ENCODE measurements at places on chromosomes 1 and 21.
A peak's percentile ranks its signal among the peaks of the same experiment; 100 is the strongest.

DNA sequence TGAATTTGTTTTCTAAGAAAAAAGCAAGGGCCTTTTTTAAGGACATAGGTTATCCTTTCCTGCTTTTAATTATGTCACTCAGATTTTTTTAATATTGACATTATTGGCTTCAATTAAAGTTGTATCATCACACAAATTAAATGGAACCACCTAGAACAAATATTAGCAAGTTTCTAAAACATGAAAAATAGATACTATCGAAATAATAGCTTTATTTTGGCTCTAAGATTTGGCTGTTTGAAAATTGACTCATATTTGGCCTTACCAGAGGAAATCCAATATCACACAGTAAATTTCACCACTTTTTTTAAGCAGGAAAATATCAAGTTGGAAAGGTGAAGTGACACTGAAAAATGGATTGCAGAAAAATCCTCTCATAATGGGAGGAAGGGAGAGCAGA, 9.2 kb downstream of the DNASE2B start:
- DNase-seq, result no peak

- DNase-seq, result no peak
Observed at GRCh38 chr1:154935749-154936554, 567 bp downstream of the PMVK start.

- no peak for DNase-seq
Observed at GRCh38 chr1:213049232-213049631, 1.8 kb upstream of the RPS6KC1 start.

GRCh38 chr1:117686907-117687306, 81.1 kb downstream of the TENT5C start:
- DNase-seq, result no peak

DNA sequence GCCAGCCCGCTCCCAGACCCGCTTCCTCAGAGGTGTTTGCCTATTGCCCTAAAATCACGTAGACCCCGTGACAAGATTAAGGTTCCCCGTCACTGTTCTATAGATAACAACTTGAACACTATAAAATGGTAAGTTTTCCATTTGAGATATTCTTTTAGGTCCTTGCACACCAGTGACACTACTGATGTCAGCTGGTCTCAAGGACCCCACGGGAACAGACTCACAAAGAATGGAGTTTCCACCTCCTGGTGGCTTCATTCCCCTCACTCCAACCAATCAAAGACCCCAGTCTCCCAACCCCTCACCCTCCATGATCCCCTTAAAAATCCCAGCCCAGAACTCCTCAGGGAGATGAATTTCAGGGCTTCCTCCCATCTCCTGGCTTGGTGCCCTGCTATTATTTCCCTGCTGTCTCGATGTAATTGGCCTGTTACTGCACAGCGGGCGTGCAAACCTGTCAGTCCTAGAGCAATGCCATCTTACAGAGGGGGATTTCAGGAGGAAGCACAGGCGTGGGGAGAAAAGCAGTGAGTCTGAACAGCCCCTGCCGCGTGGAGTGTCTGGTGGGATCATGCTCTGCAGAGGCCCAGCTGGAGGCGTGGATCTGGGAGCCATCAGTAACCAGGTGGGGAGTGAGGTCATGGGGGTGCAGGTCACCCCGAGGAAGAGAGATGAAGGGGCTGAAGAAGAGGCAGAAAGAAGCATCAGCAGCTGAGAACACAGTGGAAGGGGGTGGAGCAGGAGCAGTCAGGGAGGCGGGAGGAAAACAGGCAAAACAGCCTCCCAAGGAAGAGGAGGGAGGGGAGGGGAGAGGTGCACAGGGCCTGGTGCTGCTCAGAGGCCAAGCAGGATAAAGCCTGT, 35.1 kb upstream of the LBR start:
- no peak for DNase-seq

GRCh38 chr1:17933501-17933900, 174.1 kb upstream of the IGSF21 start:
- no peak for DNase-seq

DNA sequence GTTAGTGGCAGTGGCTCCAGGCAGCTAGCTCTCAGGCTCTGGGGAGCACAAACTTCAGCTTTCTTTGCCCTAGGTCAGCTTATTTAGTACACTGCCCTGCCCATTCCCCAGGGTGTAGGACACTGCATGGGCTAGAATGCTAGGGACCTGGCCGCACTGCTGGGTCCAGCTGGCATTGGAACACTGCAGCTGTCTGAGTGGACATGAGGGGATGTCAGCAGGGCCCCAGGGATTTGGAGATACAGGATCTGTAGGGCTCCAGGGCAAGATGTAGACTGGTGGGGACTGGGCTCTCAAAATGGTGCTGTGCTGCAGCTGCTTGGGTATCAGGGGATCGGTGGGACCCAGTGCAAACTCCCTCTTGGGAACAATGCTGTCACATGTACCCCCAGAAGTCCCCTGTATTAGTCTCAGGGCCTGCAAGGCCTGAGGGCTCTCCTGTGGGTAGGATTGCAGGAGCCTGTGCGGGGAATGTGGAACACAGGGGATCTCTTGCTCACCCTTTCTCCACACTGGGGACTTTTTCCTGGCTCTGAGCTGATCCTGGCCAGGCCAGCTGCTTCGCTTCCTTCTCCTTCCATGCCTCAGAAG, 25.2 kb upstream of the TTC22 start:
- no peak for DNase-seq

- DNase-seq, result no peak
Observed at GRCh38 chr1:9065213-9065751, 4.2 kb downstream of the SLC2A5 start.

DNA sequence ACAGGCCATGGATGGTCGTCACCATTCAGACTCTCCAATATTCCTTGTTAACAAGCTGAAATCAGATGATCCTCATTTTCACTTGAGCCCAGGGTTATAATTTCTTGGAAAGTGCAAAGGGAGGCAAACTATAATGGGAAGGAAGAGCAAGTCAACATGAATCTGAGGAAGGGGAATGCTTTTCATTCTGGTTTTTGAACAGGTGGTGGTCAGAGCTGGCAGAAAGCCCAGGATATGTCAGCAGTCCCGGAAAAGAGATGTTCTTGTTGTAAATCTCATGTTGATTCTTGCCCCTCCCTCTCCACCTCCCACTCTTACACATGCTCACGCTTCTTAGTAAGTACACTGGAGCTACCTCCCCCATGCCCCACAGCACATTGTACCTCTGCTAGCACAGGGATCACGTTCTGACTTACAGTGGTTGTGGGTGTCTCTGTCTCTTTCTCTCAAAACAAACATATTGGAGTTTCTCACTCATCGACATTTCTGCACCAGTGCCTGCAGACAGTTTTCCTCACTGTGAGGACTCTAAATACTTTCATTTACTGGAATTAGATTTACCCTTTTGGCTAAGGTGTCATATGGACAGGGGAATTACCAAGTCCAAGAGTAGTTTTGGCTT, 77.6 kb downstream of the XCL2 start:
- peak; percentile 44 for DNase-seq

GRCh38 chr1:30437059-30437576, 286.3 kb downstream of the MATN1 start:
- no peak for DNase-seq

GRCh38 chr21:45167796-45168222, 93.4 kb downstream of the ADARB1 start:
- no peak for DNase-seq

DNA sequence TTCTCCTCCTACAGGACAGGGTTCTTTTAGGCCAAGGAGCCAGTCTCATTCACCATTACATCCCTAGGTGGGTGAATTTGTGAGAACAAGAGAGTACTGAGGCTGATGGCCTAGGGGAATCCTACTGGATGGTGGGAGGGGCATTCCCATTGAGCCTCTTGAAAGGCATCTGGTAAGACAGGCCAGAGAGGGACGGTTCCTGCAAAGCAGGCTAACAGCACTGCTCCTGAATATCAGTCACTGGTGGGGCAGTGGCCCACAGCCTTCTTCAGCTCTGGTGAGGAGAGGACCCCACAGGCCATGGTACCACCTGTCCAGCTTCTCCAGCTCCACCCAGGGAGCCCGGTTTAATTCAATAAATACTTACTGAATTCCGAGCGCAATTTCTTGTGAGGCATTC, 125.9 kb upstream of the EDN2 start:
- no peak for DNase-seq

- DNase-seq, result no peak
Observed at GRCh38 chr1:243550276-243550675, 294.4 kb downstream of the SDCCAG8 start.

GRCh38 chr1:200628223-200628881, 7.8 kb upstream of the KIF14 start:
- DNase-seq, result peak; percentile 37

DNA sequence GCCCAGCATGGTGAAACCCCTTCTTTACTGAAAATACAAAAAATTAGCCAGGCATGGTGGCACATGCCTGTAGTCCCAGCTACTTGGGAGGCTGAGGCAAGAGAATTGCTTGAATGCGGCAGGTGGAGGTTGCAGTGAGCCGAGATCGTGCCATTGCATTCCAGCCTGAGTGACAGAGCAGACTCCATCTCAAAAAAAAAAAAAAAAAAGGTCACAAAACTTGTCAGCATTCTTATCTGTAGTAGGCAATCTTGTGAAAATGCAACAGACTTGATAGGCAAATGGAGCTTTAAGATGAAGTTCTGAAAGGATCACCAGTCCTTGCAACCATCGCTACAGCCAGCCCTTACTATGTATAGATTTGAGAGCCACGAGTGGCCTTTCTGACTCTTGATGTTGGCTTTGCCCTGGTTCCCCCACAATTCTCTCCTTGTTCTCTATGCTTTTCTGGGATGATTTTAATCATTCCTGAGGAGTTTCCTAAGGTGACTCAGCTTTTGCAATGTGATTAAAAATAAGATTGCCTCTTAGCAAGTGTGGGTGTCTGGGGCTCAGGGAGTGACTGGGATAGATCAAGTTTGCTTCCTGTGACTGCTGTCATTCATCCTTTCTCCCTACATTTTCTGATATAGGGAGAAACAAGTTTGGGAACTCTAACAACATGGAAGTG, 7.1 kb upstream of the MAP1LC3C start:
- DNase-seq, result no peak
